Lower lobe of right lung (tissue), 2 donors: ENCODE measurements at places on chromosomes 12 and 14.

DNA sequence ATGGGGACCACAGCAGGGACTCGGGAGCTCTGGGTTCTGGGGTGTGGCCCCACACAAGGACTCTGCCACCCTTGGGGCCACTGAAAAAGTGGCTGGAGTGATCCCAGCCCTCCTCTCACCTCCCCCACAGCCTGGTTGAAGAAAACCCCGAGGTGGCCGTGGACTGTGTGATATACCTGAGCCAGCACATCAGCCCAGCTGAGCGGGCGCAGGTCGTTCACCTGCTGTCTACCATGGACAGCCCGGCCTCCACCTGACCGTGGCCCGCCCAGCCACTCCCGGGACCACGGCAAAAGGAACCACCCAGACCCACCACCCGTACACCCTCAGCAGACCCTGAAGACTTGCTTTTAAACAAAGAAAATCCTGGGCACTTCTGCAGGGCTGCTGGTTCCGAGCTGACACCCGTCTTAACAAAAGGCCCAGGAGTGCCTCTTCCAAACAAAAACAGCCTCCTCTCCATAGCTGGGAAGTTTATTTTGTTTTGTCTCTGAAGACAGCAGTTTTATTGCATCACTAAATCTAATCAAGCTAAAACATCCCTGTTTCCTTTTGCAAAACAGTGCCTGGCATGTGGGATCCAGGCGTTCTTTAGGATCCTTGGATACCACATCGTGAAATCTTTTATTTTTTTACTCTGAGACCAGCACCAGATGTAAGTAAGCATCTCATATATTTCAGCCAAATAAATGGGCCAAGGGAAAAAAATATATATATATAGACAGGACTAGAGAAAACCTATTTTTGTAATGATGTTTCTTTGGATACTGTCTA, 42.8 kb downstream of the FOXN4 start:
- no peak for DNase-seq

- DNase-seq, result no peak
These were observed 62.4 kb upstream of the MED13L start for GRCh38 chr12:116339800-116340371.

DNA sequence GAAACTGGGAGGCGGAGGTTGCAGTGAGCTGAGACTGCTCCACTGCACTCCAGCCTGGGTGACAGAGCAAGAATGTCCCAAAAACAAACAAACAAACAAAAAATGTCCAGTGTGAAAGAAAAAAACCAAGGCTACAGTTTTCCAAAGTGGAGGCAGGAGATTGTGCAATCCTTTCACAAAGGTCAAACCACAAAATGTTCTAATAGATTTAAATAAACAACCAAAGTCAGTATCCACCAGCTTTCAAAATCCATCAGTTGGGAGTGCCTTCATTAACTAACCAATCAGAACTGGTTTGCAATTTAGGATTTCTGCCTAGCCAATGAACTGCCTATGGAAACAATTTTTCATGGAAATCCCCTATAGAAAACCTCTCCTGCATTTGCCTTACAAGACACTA, 52.3 kb upstream of the TRIM9 start:
- no peak for DNase-seq

DNA sequence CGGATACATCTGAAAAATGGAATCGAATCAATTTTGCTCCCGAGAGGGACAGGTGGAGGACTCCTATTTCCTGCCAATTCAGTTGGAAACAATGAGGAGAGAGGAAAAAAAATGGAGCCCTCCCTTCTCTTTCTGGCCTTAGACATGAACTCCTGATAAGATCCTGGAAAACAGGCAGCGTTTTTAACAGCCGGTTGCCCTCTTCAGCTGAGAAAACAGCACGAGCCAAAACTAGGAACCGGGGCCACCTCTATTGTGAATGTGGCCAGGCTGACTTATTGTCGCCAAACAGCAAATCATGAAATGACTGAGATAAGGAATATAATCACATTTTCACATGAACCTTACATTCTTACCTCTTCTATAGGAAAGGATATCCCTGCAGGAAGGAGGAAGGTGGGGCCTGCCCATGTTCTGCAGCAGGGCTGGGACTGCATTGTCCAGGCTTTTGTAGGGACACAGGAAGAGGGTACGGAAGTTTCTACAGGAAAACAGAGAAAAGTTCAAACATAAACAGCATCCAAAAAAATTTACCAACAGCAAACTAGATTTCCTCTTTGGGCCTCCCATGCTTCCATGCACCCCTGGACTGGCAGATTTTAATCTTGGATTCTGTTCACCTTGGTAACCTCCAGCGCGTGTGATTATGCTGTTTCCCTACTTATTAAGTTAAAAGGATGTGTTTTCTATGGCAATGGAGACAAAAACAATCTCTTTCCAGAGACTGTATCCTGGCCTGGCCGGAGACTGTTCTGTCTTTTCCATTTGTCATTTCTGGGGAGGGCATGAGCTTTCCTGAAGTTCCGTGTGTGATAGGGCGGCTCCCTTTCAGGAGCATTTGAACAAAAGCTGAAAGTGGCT, 29.0 kb upstream of the ELK3 start:
- DNase-seq, result no peak

- no peak for DNase-seq
These were observed 1322.5 kb downstream of the FSCB start for GRCh38 chr14:43184540-43184939.
